Inflammatory macrophage treated with lipopolysaccharide for 4 hours (primary cell): ENCODE measurements at places on chromosomes 2 and 18.
A peak's percentile ranks its signal among the peaks of the same experiment; 100 is the strongest.

GRCh38 chr2:769771-770170 lies 92.6 kb upstream of the TMEM18 start:
- no peak for DNase-seq

DNA sequence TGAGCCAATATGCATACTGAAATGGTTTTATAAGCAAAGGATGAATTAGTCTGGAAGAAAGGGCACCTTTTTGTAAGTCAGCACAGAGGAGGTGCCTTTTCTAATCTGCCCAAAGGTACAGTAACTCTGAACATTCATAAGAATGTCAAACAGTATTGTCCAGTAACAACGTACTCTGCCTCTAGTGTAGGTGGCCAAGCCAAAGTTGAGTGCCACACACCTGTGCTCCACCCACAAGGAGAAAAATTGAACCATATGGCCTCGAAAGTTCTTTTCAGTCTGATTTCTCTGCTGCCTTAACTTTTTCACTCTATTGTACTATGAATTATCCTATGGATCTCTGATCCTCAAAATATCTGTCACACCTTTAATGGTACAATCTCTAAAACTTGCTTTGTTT lies 86.8 kb downstream of the CERKL start:
- no peak for DNase-seq

DNA sequence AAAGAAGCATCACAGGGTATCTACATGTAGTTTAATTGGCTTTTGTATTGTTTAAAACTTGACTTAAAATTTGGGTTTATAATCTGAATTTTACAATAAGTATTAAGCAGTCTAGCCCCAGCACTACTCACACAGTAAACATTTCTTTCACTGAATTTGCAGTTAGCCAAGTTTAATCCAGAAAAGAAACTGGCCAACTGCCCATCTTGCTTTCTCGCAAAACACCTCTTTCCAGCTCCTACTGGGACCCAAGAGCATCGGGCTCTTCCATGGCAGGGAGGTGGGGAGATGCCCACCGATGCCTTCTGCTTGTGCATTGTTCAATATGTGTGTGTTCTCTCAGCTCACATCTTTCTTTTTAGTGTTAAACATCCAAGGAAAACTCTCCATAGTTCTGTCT lies 212.8 kb upstream of the BOD1L2 start:
- no peak for DNase-seq

- no peak for DNase-seq
Measured at GRCh38 chr2:139353874-139354273, 573.7 kb upstream of the NXPH2 start.

- DNase-seq: peak; percentile 97
Measured at GRCh38 chr18:21600526-21601410, at the start of gene ESCO1. Gene ESCO1, minus strand, starts transcription at chr18:21600704. Its CDS starts 25,861 bp downstream, at chr18:21574843.

DNA sequence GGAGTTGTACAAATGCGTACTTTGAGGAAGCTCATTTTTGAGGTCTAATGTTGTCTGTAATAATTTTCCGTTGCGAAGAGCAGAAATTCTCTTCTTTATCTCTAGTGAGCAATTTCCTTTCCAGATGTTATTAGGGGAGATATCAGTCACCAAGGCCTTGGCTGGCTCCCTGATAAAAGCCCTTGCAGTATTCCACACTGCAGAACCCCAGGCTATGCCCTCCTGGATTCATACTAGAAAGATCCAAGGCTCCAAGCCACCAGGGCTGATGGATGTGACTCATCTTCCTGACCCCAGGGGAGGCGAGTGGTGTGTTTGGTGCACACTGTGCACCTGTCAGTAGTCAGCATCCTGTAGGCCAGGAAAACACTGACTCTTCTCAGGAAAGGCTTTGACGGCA lies 34.7 kb downstream of the INO80C start:
- DNase-seq: no peak

DNA sequence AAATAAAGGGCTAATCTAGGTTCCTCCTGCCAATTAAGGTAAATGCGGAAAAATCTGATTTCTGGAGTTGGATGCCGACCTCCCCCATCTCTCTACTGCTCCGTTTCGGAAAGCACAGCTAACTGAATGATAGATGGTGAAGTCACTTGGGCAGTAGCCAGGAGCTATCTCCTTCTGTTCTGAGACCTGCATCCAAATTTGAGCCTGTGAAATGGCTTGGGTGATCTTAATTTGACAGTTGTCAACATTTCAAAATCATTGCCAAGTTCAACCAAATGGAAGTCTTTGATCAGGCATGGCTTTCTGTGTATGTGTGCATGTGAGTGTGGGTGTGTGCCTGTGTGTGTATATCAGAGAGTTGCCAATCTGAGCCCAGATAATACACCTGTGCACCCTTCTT lies 217.2 kb downstream of the ZNF516 start:
- no peak for DNase-seq

GRCh38 chr18:62118328-62118727 lies 68.5 kb downstream of the PIGN start:
- DNase-seq: no peak

DNA sequence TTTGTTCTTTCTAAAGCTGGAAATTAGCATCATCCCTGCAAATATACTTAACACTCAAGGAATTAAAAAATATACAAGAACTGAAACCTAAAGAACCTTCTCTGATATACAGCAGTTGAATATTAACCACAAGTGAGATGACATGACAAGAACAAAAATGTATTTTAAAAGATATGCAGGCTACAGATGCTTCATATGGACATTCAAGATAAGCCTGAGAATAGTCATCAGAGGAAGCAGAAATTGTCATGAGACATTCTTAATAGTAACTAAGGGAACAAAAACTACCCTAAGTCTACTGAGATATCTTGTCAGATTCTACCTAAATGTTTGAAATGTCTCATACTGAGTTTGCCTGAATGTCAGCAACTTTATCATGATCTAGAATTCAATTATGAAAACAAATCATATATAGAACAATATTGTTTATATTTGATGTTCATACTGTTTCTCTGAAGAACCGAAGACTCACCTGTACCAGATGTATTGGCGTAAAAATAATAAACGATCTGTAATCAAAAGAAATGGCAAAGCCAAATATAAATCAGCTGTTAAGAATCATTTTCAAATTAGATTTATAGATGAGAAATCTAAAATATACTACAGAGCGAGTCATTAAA lies 4.7 kb downstream of the NBAS start:
- DNase-seq: no peak

GRCh38 chr2:96878171-96878570 lies 8.3 kb upstream of the SEMA4C start:
- DNase-seq: no peak

GRCh38 chr2:50782543-50782942 lies 249.4 kb downstream of the NRXN1 start:
- no peak for DNase-seq

DNA sequence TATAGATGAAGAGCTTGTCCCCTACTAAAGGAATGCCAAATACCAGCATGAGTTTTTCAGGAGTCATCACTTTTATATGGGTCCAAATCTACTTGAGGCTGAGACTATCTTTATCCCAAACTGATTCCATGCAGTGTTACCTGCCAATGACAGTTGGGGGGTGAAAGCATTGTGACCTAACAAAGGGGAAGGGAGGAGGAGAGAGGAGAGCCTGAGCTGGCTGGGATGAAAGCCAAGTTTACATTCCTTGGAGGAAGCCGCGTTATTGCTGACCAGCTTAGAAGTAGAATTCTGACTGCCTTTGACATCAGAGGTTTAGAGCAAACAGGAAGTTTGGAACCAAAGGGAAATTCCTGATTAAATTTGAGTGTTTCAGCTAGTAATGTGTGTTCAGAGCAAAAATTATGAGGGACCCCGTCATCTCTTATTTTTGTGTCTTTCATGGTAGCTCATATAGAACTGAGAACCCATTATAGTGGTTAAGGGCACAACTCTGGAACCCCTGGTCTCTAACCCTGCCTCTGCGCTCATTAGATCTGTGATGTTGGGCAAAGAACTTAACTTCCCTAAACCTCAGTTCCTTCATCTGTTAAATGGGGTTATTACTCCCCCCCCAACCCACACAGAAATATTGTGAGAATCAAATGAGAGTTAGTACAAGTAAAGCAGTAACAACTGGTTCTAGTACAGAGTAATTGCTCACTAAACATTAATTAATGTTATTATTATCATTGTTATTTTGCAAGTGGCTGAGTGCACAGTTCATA lies 199.3 kb upstream of the EPAS1 start:
- peak; percentile 90 for DNase-seq

GRCh38 chr2:131572175-131572574 lies 44.5 kb downstream of the CCDC74A start:
- peak; percentile 18 for DNase-seq

GRCh38 chr2:232483923-232484627 lies 3.6 kb downstream of the ECEL1 start:
- DNase-seq: no peak

GRCh38 chr18:3151399-3152264 lies 68.1 kb downstream of the MYOM1 start:
- peak; percentile 53 for DNase-seq

GRCh38 chr2:102021779-102022178 lies 30.0 kb downstream of the IL1R2 start:
- no peak for DNase-seq

GRCh38 chr2:143600116-143600515 lies 470.9 kb downstream of the ARHGAP15 start:
- DNase-seq: no peak

DNA sequence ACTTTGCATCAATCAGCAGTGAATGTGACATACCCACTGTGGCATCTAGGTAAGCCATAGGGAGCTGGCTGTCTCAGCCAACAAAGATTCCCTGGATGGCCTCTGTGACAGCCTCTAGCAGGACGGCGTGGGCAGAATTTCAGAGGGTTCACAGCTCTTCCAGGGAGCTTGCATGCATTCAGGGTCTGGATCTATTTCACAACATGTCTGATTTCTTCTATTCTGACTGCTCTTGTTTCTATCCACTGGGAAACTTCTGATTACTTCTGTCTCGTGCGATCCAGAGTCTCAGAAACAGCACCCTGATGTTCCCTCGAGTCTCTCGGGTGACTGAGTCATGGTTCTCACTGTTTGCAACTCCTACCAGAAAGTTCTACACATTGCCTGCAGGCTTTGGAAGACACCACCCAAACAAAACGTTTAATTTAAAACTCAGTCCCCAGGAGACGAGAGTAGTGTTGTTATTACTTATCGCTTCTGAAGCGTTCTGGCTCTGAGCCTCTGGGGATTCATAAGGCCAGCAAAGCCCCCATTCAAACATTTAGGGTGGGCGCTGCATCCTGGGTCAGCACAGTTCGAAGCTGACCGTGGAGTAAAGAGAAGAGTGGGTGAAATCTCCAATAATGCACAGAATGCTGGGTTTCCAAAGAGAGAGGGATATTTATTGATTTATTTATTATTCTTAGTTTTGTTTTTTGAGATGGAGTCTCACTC lies 41.9 kb upstream of the ODC1 start:
- DNase-seq: no peak

DNA sequence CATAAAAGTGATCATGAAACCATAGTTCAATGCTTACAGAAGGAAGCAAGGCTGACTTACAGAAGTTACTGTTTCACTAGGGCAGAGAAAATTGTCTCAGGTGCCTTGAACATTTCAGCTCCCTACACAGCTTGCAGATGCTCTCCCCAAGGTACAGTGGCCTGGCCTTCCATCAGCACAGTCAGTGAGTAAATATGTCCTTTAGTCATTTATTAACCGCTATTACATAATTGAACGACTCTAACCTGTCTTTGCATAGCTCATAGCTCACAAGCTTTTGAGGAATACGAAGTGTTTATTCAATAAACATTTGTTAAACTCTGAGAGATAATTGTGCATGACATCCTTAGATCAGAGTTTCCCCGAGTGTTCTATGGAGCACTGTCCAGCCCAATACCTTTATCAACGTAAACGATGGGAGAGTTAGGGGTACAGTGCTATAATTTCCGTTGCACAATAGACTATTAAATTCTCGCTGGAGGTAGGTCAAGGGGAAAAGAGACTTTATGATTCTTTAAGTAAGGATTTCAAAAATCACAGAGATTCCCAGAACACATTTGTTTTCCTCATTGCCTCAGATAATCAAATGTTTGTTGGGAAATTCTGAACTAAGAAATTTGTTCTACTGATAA lies 677.8 kb downstream of the TSN start:
- DNase-seq: no peak

DNA sequence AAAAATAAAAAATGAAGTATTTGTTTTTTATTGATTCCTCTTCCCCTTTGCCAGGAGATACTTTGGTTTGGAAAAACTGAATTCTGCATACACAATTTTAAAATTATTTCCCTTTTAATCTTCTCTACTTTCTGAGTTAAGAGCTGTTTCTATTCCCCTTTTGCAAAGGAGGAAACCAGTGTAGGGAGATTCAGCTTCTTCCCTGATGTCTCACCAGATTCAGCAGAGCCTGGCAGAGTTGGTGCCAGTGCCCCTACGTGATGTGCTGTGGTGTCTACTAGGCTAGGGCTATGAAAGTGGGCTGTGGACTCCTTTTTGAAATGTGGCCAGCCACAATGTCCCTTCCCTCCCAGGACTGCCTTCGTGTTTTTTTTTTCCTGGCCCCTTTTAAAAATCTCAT lies 2.4 kb downstream of the RPE start:
- peak; percentile 80 for DNase-seq

DNA sequence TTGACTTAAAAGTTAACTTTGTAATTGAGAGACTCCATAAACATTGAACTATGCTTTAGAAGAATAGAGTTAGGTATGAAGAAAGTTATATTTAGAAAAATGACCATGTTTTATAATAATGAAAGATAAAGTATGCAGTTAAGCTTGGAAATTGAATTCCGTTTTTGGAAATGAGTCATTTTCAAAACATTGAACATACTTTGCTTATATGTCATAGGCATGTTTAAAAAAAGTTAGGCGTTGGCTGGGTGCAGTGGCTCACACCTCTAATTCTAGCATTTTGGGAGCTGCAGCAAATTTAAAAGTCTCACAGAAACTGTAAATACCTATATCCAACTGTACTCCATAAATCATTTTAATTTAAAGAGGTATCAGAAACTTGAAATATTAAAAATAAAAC lies 607.4 kb downstream of the CBLN2 start:
- DNase-seq: no peak

DNA sequence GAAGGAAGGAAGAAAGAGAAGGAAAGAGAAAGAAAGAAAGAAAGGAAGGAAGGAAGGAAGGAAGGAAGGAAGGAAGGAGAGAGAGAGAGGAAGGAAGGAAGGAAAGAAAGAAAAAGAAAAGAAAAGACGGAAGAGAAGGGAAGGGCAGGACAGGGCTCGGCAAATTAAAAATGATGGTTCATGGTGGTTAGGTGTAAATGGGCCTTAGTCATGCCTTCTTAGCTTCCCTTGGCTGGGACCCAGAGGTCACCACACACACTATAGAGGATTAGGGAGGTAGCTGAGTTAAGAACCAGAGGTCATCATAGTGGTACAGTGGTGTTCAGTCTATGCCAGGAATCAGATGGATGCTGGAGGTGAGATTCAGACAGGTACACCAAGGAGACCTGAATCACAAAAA lies 9.3 kb upstream of the ATL2 start:
- DNase-seq: peak; percentile 32

GRCh38 chr2:86333378-86333777 lies 4.0 kb downstream of the REEP1 start:
- no peak for DNase-seq

DNA sequence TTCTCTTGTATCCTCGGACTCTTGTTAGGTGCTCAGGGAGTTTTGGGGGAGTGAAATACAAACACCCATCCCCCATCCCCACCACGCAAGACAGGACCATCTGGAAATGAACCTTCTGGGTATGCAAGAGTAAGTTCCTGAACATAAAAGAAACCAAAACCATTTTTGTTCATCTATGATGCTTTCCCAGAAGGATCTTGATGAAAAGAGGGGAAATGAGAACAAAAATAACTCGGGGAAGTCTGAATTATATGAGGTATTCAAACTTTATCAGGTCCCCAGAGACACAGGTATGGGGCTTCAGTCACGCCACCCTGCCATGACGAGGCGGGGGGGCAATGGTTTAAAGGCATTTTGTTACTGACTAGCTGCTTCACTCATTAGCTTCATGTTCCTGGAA lies 68.6 kb upstream of the DNMT3A start:
- DNase-seq: peak; percentile 31

GRCh38 chr18:66235206-66235605 lies 368.7 kb downstream of the CDH19 start:
- DNase-seq: no peak
